NCI-H774 (cell line): ENCODE measurements at places on chromosomes 13 and 19.

DNA sequence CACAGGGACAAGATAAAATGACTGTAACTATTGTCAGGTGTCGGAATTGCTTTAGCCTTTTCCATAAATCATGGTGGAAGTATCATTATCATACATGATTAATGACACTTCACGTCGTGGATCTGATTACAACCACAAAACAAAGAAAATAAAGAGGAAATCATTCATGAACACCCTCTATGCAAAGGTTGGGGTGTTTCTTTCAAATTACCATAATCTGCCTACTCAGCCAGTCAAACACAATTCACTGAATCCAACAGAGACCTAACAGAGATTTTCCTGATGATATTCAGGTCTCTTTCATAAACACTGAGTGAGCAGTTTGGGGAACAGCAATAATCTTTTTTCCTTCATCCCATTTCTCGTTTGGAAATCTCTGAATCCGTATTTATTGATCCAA, 625.6 kb downstream of the DCT start:
- DNase-seq, result no peak

DNA sequence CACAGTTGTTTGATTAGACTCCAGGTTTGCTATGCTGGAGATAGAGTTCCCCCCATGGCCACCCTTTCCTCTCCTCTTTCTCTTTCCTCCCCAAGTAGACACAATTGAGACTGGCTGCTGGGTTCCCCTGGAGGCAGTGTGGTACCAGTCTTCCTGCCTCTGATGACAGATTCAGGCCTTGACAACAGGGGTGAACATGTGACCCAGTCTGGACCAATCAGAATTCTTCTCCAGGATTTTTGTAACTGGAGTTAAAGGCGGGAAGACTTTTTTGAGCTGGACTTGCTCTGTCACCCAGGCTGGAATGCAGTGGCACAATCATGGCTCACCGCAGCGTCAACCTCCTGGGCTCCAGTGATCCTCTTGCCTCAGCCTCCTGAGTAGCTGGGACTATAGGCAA, 48.7 kb downstream of the CCNE1 start:
- DNase-seq, result no peak

DNA sequence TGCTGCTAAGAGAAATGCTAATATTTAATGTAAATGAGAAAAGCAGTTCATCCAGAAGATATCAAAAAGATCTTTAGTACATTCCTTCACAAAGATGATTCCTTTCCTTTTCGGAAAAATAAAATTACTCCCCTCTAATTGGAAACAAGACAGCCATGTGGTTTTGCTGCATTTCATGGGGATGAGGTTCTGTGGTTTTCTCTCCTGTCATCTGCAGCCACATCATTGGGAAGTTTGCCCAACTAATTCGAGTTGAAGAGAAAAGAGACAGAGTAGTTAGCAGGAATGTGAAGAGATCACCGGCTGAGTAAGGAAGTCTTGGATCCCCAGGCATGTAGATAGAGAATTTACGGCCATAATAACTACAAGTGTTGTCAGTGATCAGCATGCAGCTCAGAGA, 122.1 kb downstream of the CYSLTR2 start:
- DNase-seq, result no peak

- DNase-seq, result no peak
Measured at GRCh38 chr13:66830940-66831716, 399.0 kb downstream of the PCDH9 start.

DNA sequence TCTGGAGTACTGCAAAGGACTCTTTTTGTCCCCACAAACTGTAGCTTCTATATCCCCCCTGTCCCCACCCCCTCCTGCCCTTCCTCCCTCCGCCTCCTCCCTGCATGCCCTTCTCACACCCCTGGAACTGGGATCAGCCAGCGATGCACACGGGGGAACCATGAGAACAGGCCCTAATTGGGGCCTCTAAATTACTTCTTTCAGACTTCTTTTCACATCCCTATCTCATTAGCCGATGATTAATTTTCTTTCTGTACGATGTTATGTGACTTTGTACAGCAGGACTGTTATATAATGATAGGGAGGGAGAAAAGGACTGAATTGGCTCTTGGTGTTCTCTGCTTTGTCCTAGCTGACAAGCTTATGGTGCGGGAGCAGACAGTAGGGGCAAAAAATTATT, 347.5 kb downstream of the DNAJC15 start:
- DNase-seq, result no peak

DNA sequence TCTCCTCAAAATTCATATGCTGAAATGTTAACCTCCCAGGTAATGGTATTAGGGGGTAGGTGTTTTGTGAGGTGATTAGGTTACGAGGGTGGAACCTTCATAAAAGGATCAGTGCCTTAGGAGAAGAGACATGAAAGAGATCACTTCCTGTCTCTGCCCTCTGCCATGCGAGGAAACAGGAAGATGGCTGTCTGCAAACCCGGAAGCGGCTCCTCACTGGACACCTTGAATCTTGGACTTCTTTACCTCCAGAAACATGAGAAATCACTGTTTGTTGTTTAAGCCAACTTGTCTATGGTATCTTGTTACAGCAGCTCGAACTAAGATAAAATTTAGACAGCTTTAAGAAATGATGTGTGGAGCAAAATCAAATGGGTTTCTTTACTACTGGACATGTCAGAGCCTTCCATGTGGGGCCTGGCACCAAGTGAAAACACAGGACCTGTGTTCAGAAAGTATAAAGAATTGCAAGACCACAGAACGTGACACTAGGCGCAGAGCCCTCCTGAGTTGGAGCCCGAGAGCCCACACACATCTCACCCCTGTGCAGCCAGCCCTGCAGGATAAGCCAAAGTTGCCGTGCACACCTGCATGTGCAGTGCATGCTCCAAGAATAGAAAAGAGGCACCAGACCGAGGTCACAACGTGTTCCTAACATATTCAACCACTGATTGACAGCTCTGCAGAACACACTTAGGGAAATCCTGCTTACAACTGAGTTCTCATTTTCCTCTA, 112.5 kb upstream of the UQCRFS1 start:
- no peak for DNase-seq
